ENCODE measurements at places on chromosomes 5 and 9.

DNA sequence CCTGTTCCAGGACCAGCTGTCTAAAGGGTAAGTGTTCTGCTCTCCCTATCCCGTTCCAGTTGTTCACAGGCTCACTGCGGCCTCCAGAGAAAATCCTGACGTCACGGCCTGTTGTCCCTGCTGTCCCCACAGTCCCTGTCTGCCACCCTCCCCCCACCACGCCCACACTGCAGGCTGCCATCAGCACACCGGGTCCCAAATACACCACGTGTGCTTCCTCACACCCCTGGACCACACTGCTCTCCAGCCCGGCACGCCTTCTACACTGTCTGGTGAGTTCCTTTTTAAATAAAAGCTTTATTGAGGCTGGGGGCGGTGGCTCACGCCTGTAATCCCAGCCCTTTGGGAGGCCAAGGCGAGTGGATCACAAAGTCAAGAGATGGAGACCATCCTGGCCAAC lies 88.3 kb upstream of the RUFY1 start:
- DNase-seq, result no peak

DNA sequence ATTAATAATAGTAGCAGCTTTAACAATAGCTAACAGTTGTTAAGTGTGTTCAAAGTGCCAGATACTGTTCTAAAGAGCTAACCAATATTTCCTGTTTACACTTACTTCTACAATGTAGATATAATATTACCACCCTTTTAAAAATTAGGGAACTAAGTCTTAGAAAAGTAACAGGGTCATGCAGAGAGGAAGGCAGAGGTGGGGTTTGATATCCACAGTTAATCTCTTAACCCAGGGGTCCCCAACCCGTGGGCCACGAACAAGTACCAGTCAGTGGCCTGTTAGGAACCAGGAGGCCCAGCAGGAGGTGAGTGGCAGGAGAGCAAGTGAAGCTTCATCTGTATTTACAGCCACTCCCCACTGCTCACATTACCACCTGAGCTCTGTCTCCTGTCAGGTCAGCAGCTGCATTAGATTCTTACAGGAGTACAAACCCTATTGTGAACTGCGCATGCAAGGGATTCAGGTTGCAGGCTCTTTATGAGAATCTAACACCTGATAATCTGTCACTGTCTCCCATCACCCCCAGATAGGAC lies 89.1 kb downstream of the ACTL7B start:
- DNase-seq, result no peak

DNA sequence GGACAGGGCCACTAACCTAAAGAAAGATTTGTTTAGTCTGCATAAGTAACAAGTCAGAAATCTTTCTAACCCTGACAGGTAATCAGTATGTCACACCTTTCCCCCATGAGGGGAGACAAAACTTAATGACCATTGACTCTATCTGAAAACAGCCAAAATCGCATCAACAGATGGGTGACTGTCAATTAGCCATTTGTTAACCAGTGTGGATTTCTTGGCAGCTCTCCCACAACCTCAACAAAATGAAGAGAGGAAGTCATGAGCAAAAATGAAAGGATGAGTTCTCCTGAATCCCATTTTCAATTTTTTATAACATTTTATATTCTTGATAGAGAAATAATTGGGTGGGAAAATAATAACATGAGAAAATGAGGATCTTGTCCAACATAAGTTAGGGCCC lies 84.6 kb upstream of the SNX2 start:
- peak; percentile 50 for DNase-seq

- DNase-seq, result no peak
These were observed 7.6 kb downstream of the TTC39B start for GRCh38 chr9:15299374-15299939.

GRCh38 chr5:40669606-40670390 lies 9.9 kb upstream of the PTGER4 start:
- peak; percentile 47 for DNase-seq

DNA sequence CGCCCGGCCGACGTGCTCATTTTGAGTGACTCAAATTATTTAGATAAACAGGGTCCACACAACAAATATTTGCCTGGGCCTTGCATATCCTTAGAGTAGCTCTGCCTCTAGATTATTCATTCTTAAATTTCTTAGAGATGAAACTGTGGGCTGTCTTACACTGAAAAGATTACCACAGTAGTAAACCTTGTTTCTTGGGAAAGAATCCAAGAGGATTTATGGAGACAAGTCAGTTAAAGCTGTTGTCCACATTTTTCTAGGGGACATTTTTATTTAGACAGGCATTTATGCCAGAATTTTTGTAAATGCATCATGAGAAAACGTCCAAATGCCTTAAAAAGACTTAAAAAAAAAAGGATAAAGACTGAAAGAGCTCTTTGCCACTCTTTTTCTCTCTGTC lies 32.6 kb upstream of the RANBP3L start:
- DNase-seq, result no peak

DNA sequence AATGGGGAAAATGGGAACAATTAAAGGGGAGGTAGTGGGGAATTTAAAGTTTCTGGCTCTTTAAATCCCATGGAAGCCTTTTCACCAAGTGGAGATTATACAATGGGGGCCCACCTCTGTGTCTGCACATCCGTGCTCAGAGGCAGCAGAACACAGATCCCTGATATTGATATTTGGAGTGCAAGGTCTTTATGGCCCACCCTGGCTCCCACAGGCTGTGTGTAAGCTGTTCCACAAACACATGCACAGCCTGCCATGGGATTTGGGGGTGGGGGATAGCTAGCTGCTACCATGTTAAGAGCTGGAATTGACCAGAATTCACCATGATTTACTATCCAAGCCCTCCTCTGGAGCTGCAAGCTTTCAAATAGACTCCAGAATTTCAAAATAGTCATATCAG lies 55.9 kb downstream of the RASGEF1C start:
- no peak for DNase-seq

DNA sequence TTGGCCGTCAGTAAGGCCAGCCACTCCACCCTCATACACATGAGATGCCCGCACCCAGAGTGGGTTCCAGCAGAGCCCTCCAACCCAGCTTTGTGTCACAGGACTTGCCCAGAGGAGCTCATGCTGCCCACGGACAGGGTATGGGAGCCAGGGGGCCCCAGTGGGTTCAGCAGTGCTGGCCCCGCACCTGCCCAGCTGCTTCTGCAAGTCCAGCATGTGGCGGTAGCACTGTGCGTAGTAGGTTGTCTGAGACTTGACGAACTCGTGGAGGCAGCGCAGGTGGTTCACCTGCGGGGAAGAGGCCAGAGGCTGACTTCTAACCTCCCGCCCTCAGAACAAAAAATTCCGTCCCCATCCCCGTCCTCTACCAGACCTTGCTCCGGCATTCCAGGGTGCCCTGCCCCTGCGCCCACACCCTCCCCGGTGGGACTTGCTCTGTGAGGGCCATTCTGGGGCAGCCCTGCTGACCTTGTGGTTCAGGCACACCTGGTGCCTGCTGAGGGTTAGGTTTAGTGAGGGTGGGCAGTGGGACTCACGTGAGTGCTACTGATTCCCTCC lies 18.5 kb downstream of the SH3GLB2 start:
- DNase-seq, result no peak

DNA sequence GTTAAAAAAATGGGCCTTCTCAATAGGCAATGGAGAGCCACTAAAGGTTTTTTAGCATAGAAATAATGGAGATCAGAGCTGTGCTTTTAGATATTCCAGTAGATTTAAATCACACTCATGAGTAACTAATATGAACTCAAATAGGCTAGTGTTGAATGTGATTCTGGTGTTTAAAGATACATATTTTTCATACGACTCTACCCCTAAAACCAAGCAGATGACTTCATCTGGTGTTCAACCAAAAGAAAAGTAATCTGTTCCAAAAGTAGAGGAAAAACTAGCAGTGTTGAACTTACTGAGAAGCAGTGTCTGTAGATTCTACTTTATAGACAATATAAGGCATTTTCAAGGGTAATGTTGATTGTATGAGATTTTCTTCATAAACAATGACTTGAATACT lies 138.1 kb downstream of the TSSK1B start:
- no peak for DNase-seq

DNA sequence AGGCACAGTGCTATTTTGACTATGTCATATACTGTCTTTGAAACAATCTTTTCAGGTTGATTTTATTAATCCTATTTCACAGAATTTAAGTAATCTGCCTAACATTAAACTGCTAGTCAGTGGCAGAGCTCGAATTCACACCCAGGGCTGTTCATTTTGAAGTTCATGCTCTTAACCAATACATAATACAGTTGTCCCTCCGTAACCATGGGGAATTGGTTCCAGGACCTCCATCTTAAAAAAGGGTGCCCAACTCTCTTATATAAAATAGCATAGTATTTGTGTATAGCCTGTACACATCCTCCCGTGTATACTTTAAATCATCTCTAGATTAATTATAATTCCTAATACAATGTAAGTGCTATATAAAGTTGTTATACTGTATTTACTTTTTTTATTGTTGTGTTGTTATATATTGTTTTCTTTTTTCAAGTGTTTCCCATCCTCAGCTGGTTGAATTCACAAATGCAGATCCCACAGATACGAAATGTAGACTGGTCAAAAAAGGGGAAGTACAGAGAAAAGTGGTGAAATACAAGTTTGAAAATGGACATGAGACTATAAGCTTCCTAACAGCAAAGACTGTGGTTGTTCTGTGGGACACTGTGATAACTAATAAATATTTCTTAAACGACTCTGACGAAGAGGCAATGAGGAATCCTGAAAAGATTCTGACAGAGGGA lies 18.3 kb downstream of the RFX3 start:
- DNase-seq, result peak; percentile 80

DNA sequence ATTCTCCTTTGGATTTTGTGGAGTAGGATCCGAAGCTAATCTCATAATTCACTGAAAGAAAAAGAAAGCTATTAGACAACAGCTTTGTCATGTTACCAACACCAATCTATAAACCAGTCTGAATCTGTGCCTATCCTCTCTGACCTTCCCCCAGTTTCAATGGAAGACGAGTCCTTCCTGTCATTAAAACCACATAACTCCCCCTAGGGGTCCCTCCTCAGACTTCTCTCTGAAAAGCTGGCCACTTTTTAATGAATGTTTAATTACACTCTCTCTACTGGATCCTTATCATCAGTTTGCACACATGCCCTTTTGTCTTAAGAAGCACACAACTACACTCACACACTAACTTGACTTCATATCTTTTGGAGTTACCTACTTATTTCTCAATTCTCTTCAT lies 98.0 kb upstream of the TSLP start:
- DNase-seq, result no peak

DNA sequence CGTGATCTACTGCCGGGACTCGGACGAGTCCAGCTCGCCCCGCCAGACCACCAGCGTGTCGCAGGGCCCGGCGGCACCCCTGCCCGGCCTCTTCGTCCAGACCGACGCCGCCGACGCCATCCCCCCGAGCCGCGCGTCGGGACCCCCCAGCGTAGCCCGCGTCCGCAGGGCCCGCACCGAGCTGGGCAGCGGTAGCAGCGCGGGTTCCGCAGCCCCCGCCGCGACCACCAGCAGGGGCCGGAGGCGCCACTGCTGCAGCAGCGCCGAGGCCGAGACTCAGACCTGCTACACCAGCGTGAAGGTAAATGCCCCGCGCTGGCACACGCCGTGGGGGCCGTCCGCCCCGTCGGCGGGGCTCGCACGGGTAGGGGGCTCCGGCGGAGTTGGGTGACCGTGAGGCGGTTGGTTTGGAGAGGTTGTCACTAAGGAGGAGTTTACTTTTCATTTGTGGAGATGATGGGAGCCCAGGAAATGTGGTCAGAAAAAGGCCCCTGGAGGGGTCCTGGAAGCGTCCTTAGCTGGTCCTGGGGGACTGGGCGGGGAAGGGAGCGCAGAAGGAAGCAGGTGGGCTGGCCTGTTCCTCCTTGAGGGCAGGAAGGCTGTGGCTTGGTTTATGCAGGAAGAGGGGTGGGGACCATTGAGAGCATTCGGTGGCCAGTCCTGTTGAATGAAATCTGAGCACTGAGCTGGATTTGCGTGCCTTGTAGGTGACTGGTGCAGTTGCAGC lies 647 bp downstream of the PDE8B start:
- DNase-seq, result no peak

GRCh38 chr9:4237748-4238511 lies 61.9 kb downstream of the GLIS3 start:
- peak; percentile 40 for DNase-seq

DNA sequence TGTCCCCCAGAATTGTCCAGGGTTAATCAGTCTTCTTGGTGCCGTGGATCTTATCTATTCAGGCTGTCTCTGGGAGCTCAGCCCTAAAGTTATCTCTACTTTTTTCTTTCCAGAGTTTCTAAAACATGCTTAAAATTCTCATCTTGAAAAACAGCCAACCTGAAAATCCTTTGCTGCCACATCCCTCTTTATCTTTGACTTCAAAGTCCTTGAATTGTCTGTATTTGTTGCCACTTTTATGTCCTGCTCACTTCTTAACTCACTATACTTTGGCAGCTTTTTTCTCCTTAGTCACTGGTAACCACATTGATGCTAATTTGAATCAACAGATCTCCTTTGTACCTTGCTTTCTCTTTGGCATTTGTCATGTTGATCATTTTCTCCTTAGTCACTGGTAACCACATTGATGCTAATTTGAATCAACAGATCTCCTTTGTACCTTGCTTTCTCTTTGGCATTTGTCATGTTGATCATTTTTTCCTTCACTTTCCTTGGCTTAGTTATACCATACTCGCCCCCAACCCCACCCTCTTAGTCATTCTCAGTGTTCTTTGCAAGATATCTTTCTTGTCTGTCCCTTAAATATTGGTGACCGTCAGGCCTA lies 8.5 kb downstream of the DMXL1 start:
- DNase-seq, result no peak

- DNase-seq, result no peak
These were observed 44.6 kb downstream of the BTNL9 start for GRCh38 chr5:181084621-181085195.

DNA sequence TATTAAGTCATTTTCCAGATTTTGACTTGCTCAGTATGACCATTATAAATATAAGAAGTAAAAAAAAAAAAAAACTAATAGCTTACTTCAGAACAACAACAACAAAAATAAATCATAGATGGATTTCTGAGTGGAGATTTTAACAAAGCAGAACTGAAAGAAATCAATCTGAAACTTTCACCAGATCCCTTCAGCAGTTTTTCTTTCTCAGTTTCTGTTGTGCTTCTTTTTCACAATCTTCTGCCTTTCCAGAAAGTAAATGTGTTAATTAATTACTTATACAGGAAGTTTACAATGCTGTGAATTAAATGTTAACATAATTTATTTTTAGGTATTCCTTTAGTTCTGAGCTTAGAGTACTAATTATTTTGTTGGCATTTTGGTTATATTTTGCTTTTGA lies 73.5 kb downstream of the CHSY3 start:
- DNase-seq, result no peak

DNA sequence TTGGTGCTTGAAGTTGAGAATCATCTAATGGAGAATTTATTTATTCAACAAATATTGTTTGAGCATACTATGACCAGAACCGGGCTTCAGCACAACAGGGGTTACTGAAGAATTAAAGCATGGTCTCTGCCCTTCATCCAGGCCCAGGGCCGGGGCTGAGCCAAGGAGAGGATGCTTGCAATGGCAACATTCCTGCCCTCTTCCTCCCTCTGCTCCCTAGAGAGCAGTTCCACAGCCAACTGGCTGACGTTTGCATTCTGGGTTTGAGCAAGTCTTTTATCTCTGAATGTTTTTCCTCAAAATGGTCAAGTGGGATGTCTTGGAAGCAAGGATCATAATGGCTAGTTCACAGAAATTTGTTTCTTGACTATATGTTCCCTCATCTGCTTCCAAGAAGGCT lies 80.7 kb downstream of the GLDC start:
- no peak for DNase-seq

GRCh38 chr5:167966979-167967378 lies 324.5 kb upstream of the WWC1 start:
- DNase-seq, result no peak
